Right cardiac atrium (tissue), 5 donors: ENCODE measurements at places on chromosomes 7 and 10. TPM values are rescaled to one million over a fixed set of nuclear protein-coding genes. Genes with fewer than 3 reads are reported as not detected.
A peak's percentile ranks its signal among the peaks of the same experiment; 100 is the strongest.

- no peak for DNase-seq
Observed at GRCh38 chr10:11284291-11285085, 266.8 kb downstream of the CELF2 start.

- no peak for DNase-seq
Observed at GRCh38 chr10:110413049-110413783, 84.5 kb upstream of the DUSP5 start.

GRCh38 chr7:98203261-98203963 is 7.8 kb upstream of the BHLHA15 start:
- DNase-seq = no peak

The AGR2 gene
- 0.16 TPM for polyA plus RNA-seq

DNA sequence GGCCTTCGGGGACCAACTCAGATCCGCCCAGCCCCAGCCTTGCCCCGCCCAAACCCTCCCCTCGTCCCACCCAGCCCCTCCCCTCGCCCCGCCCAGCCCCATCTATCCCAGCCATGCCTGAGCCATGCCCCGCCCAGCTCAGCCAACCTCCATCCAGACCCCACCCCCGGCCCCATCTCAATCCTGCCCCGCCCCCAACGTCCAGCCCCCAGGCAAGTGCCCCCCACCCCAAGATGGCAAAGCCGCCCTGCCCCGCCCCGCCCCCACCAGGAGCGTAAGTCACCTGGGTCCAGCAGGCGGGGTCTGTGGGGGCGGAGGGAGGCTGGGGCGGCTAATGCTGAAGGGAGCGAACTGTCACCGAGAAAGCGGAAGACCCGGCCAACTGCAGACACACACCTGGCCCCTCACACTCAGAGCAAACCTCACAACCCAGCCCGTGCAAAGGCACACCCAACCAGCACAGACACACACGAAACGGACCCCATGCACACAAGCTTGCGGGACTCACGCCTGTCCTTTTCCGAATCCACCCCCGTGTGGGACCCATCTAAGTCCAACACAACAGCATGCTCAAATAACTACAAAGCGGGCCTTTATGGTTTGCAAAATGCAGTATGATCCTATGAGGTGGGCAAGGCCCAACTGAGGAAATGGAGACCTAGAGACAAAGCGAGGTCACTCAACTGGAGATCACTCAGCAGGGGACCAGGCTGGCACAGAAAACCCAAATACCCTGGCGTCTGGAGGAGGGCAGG is 11.5 kb upstream of the OGA start:
- peak; percentile 54 for DNase-seq

The ZNF503 gene
- polyA plus RNA-seq = 8.7 TPM

The GARIN1A gene
- 1.7 TPM for polyA plus RNA-seq
